Right renal pelvis (tissue), 4 donors: ENCODE measurements at places on chromosomes 3 and 15.

DNA sequence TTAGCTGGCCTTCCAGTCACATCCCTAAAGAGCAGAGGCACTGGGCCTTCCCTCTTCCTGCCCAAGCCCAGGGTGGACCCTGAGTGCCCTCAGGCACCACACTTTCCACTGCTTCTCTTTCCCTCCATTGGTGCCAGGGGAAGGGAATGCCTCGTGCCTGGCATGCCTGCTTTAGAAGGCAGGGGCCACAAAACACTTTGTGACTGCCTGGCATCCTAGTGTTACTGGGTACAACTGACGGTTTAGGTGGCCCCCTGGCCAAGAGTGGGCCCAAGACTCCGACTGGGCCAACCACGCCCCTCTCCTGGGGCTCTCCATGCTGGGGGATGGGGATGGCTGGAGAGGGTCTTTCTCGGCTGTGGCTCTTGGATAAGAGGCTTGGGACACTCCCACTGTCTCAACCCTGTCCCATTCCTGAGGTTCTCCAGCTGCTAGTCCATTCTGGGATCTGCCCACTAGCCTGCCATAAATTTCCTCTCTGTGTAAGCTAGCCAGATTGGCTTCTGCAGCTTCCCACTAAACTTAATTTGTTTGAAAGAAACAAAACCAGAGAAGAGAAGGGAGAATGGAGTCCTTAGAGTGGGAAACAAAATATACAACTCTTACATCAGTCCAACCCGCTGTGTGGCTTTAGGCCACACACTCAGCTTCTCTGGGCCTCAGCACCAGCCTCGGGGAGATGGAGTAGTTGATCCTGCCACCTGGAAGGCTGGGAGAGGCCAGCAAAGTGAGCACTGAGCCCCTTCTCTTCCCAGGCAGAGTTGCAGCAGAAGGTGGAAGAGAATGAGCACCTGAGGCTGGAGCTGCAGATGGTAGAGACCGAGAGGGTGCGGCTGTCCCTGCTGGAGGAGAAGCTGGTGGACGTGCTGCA lies 24.1 kb upstream of the GP9 start:
- no peak for DNase-seq

- DNase-seq, result no peak
Measured at GRCh38 chr3:120699333-120699732, 17.3 kb upstream of the HGD start.

DNA sequence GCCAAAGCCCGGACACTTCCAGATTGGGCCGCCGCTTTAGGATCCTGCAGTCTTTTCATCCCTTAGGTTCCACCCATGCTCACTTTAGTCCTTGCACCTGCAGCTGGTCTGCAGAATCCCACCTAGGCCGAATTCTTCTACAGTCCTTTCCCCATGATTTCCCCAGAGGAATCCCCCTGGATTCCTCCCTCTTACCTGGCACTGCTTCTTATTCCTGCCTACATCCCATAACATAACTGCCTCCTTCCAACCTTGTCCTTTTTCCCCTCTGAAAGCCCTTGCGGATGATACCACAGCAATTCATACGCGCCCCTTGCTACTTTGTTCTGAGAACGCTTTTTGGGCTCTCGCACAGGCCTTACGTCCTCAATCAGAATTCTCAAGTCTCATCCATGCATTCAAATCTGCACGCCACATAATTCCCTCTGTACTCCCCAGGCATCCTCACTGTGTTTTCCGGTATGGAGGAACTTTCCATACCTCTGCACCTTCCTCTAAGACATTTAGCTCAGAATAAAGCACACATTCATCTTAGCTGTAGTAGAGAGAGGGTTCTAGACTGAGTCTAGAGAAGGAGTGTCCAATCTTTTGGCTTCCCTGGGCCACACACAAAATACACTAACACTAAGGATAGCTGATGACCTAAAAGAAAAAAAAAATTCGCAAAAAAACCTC lies 619 bp downstream of the EIF2AK4 start:
- no peak for DNase-seq

DNA sequence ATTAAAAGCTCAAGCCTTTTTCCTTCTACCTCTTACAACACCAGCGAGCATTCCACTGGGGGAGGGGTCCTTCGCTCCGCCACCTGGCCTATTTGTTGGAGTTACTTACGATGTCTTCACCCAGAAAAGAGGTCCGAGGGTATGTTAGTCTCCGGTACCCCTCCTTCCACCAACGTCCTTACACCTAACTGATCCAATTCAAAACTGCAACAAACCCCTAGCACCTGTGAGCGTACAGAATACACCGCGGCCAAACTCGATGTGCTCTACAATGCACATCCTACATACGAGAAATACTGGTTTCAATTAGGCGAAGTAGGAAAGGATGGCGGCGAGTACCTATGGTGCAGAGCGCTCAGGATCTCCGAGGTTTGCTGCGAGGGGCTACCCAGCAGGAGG lies 944 bp downstream of the SLITRK3 start:
- DNase-seq, result no peak

- no peak for DNase-seq
Measured at GRCh38 chr3:190345878-190346277, 23.6 kb upstream of the CLDN1 start.
